ENCODE measurements at places on chromosomes 1 and 21.

DNA sequence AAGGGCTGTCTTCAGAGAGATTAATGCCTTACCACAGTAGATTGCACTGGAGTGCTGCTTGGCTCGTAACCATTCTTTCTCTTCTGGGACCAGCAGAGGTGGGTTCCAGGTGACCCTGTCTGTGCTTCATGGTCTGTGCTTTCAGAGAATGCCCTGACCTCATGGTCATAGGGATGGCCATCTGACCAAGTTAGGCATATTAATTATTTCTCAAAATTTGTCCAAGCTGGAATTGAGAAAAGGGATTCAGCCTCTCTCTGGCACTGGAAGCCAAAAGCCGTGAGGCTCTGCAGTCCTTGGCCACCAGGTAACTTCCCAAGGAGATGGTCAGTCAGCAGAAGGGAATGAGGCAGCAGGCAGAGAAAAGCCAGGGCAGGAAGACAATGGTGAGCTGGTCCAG lies 37.2 kb upstream of the TSPAN2 start:
- no peak for DNase-seq

DNA sequence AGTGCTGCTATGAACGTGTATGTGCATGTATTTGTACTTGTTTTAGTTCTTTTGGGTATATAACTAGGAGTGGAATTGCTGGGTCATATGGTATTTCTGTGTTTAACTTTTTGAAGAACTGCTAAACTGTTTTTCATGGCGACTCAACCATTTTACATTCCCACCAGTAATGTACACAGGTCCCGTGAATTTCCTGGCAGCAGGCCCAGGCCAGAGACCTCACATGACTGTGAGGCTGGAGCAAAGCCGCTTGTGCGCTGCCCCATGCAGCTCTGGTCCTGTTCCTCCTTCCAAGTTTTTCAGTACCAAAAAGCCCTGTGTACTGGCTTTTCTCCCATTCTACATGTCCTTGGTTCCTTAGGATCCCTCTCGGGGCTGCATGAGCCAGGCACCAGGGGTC lies 29.6 kb downstream of the ACOT11 start:
- DNase-seq: no peak

GRCh38 chr1:226706684-226707083 lies 32.4 kb downstream of the ITPKB start:
- no peak for DNase-seq

DNA sequence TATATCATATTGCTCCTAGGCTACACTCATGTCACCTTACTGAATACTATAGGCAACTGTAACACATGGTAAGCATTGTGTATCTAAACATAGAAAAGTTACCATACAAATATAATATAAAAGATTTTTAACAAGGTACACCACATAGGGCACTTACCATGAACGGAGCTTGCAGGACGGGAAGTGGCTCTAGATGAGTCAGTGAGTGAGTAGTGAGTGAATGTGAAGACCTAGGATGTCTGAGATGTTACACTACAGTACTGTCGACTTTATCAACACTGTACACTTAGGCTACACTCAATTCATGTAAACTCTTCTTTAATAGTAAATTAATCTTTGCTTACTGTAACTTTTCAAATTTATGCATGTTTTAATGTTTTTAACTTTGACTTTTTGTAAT lies 81.0 kb upstream of the PLD5 start:
- no peak for DNase-seq

DNA sequence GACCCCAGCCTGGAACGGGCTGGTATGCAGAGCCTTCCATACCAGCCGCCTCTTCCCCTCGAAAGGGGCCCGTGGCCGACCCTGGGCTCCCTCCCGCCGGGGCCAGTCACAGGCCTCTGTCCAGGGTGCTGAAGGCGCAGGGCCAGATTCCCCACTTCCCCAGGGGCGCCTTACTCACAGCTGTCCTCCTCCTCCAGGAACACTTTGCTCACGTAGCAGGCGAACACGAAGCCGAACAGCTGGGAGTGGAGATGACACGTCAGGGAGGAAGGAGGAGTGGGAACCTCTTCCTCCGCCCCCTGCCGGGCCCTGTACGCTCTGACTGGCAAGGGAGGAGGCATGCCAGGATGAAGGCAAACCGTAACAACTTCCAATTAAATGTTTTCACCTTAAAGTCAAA lies 57.3 kb downstream of the NKAIN1 start:
- peak; percentile 26 for DNase-seq

All from stimulated activated CD8-positive, alpha-beta memory T cell treated with anti-CD3 and anti-CD28 coated beads, Interleukin-15, amount 100 ng/mL, for 24 hours (primary cell).